ENCODE measurements at places on chromosomes 5 and 9. TPM values are rescaled to one million over a fixed set of nuclear protein-coding genes. Genes with fewer than 3 reads are reported as not detected.

The DMRTA1 gene
- not detected for total RNA-seq

The SH3TC2 gene
- total RNA-seq, result 1.1 TPM

DNA sequence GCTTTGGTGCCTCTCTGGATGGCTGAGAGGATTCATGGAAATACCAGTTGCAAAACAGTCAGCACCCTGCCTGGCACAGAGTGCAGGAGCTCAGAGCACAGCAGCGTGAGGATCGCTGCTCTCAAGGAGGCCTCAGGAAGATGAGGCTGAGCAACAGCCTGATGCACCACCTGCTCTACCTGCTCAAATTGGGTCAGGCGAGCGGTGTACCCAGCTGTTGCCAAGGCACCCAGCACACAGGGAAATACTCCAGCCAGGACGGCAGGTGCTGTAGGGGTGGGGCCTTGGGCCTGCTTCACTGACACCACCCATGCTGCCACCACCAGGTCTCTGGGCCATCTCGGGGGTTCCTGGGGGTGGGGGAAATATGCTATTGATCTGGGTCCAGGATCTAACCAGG, 4.3 kb downstream of the EEIG1 start:
- no peaks in the 10 kb centered on the region for H3K36me3 ChIP-seq
- no peak overlapping the region for H3K4me3 ChIP-seq
- no peak for DNase-seq
- no peaks in the 10 kb centered on the region for H3K27me3 ChIP-seq
- peaks cover 48% of the 10 kb centered on the region for H3K4me1 ChIP-seq
- H3K27ac ChIP-seq, result no peak overlapping the region

DNA sequence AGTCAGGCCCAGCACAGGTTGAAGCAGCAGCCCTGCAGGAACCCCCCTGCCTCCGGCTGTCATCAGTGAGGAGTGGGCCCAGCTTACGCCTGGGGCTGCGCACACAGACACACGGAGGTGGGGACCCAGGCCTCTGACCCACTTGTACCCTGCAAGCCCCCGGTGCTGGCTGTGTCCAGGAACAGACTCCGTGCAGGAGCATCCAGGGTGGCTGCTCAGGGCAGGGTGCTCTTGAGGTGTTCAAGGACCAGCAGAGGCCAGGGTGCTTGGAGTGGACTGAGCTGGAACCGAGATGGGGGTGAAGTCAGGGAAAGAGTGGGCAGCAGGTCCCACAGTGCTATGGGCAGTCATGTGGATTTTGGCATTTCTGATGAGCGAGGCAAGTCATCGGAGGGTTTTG, 199.5 kb downstream of the CACNA1B start:
- H3K27ac ChIP-seq, result no peak overlapping the region
- H3K4me1 ChIP-seq, result no peaks in the 10 kb centered on the region
- H3K36me3 ChIP-seq, result no peaks in the 10 kb centered on the region
- no peak overlapping the region for H3K4me3 ChIP-seq
- no peak for DNase-seq
- H3K27me3 ChIP-seq, result no peaks in the 10 kb centered on the region

DNA sequence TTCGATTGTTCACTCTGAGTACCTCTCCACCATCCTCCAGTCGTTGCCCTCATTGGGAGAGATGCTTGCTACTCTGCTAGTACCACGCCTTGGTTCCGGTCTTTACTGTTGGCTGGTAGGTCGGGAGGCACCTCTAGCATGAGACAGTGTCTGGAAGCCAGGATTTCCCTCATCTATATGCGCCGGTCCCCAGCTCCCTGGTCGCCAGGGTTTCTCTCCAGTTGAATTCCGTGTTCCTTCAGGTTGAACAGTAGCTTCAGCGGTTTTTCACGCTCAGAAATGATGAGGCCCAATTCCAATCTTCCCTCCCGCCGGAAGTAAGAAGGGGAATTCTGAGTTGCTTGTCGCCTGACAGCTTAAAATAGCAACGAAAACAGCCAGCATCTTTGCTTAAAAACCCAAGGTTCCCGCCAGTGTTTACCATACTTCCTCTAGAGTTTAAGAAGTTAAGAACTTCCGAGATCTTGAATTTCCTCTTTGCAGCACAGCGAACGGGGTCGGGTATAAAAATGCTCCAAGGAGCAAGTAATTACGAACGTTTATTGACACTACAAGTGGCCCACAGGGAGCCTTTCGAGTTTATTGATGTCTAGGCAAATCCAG, 1.3 kb upstream of the ST8SIA4 start:
- no peak overlapping the region for H3K4me3 ChIP-seq
- H3K36me3 ChIP-seq, result no peaks in the 10 kb centered on the region
- DNase-seq, result no peak

DNA sequence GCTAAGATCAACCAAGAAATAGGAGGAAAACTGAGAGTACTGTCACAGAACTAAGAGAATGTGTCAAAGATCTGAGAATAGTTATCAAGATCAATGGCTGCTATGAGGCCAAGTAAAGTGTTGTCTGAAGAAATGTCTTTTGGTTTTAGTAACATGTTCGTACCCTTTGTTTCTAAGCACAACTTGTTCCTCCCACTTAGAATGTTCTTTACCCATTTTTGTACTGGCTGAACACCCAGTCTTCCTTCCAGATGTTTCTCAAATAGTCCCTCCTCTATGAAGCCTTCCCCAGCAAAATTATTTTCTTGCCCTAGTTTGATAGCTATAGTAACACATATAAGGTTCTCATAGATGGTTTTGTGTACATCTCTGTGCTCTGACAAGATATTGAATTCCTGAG, 191.5 kb downstream of the WDR70 start:
- no peak overlapping the region for H3K27ac ChIP-seq
- H3K4me3 ChIP-seq, result no peak overlapping the region
- H3K4me1 ChIP-seq, result peaks cover under 1% of the 10 kb centered on the region

GRCh38 chr9:34985311-34985899, 4.1 kb upstream of the DNAJB5 start:
- H3K27me3 ChIP-seq, result no peaks in the 10 kb centered on the region
- H3K36me3 ChIP-seq, result no peaks in the 10 kb centered on the region
- peak; percentile 70 for DNase-seq
- H3K4me1 ChIP-seq, result peaks cover 26% of the 10 kb centered on the region
- no peak overlapping the region for H3K27ac ChIP-seq

Measured in GM23248 (cell line).